ENCODE measurements at places on chromosomes 11 and 22. TPM values are rescaled to one million over a fixed set of nuclear protein-coding genes. Genes with fewer than 3 reads are reported as not detected.

GPHA2 gene
- total RNA-seq, result not detected

CASP5 gene
- not detected for total RNA-seq

CD3D gene
- total RNA-seq, result not detected

GRCh38 chr11:10655943-10656576 is 37.5 kb downstream of the IRAG1 start:
- no peaks in the 10 kb centered on the region for H3K36me3 ChIP-seq
- DNase-seq, result no peak
- H3K27ac ChIP-seq, result peak overlapping the region; percentile 97
- H3K4me1 ChIP-seq, result peaks cover 87% of the 10 kb centered on the region
- no peaks in the 10 kb centered on the region for H3K27me3 ChIP-seq

PNPLA3 gene
- 3.0 TPM for total RNA-seq

OR5A1 gene
- not detected for total RNA-seq

DNA sequence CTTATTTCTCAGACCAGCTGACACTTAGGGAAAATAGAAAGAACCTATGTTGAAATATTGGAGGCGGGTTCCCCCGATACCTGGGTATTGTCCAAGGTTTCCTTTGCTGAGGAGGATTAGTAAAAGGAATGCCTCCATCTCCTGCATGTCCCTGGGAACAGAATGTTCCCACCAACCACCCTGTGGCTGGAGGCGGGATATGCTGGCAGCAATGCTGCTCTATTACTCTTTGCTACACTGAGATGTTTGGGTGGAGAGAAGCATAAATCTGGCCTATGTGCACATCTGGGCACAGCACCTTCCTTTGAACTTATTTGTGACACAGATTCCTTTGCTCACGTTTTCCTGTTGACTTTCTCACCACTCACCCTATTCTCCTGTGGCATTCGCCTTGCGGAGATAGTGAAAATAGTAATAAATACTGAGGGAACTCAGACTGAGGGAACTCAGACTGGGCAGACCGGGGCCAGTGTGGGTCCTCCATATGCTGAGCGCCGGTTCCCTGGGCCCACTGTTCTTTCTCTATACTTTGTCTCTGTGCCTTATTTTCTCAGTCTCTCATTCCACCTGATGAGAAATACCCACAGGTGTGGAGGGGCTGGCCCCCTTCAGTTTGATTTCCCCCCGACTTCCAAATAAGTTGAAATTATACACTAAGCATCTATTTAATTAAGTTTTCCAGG is 32.1 kb downstream of the IGLL1 start:
- no peaks in the 10 kb centered on the region for H3K4me1 ChIP-seq
- H3K27ac ChIP-seq, result no peak overlapping the region
- H3K27me3 ChIP-seq, result peaks cover 21% of the 10 kb centered on the region
- DNase-seq, result no peak
- no peaks in the 10 kb centered on the region for H3K36me3 ChIP-seq
- no peak overlapping the region for H3K4me3 ChIP-seq

DNA sequence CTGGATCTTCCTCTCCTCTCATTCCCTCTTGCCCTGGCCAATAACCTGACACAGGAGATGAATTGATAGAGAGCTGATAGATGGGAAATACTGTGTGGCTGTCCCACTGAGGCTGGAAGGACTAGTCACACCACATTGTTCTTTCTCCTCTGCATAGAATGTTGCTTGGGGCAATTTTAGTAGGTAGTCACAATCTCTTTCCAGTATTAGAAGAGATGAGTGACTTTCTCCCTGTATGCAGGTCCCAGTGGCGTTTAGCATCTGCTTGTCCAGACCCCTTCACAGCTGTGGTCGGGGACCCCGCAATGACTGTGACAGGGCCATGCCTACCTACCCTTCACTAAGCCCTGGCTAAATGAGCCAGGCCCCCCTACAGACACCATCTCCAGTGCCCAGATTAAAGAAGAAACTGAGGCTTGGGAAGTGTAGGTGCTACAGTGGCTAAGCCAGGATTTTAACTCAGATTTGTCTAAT is 24.0 kb upstream of the P2RY2 start:
- H3K4me3 ChIP-seq, result no peak overlapping the region
- peaks cover 2% of the 10 kb centered on the region for H3K27me3 ChIP-seq
- no peaks in the 10 kb centered on the region for H3K36me3 ChIP-seq

GRCh38 chr11:60710482-60710881 is 11.1 kb downstream of the MS4A8 start:
- no peak overlapping the region for H3K4me3 ChIP-seq
- peaks cover 4% of the 10 kb centered on the region for H3K27me3 ChIP-seq
- no peaks in the 10 kb centered on the region for H3K36me3 ChIP-seq
- no peaks in the 10 kb centered on the region for H3K4me1 ChIP-seq
- no peak overlapping the region for H3K27ac ChIP-seq

- H3K27ac ChIP-seq, result no peak overlapping the region
- H3K36me3 ChIP-seq, result no peaks in the 10 kb centered on the region
- H3K4me3 ChIP-seq, result no peak overlapping the region
- H3K4me1 ChIP-seq, result no peaks in the 10 kb centered on the region
These were observed 132.1 kb upstream of the BLID start for GRCh38 chr11:122248131-122248530.

DNA sequence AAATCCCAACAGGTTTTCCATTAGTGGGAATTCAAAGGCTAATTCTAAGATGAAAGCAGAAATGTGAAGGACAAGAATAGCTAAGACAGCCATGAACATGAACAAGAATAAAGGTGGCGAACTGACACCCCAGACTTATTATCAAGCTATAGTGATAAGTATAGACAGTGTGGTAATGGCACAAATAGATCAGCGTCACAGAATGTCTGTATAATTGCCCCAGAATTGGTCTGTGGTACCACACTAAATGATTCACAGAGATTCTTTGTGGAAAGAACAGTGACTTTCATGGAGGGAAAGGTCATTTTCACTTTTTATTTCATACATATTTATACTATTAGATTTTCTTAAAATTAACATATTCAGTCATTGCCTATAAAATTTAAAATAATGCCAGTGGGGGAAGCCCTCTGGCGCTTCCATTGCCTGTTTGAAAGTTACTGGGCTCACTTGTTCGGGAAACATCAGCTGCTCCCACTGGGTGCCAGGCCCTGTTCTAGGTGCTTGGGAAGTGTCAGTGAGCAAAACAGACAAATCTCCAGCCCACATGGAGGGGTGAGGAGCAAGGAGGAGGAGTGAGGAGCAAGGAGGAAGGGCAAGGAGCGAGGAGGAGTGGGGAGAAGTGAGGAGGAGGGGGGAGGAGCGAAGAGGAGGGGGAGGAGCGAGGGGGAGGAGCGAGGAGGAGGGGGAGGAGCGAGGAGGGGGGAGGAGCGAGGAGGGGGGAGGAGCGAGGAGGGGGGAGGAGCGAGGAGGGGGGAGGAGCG is 11.3 kb upstream of the NLRP6 start:
- peaks cover 6% of the 10 kb centered on the region for H3K4me1 ChIP-seq
- peak; percentile 51 for DNase-seq
- no peak overlapping the region for H3K4me3 ChIP-seq
- H3K27ac ChIP-seq, result no peak overlapping the region
- H3K36me3 ChIP-seq, result no peaks in the 10 kb centered on the region

GRCh38 chr22:47355776-47356510 is 593.5 kb downstream of the TBC1D22A start:
- no peak overlapping the region for H3K4me3 ChIP-seq
- H3K27ac ChIP-seq, result no peak overlapping the region
- no peaks in the 10 kb centered on the region for H3K4me1 ChIP-seq
- H3K27me3 ChIP-seq, result no peaks in the 10 kb centered on the region

GRCh38 chr11:88535916-88536547 is 198.5 kb upstream of the CTSC start:
- H3K4me1 ChIP-seq, result peaks cover 29% of the 10 kb centered on the region
- peak overlapping the region; percentile 69 for H3K27ac ChIP-seq
- no peak for DNase-seq

IL10RA gene
- not detected for total RNA-seq

ARFGAP3 gene
- 61.0 TPM for total RNA-seq

DDIAS gene
- total RNA-seq, result 2.5 TPM

AQP11 gene
- total RNA-seq, result 0.76 TPM

GRCh38 chr11:69416143-69416515 is 65.3 kb upstream of the LINC01488 start:
- H3K27ac ChIP-seq, result no peak overlapping the region
- H3K4me1 ChIP-seq, result peaks cover 30% of the 10 kb centered on the region
- no peak overlapping the region for H3K4me3 ChIP-seq
- no peaks in the 10 kb centered on the region for H3K36me3 ChIP-seq

- no peak overlapping the region for H3K4me3 ChIP-seq
- H3K27ac ChIP-seq, result no peak overlapping the region
- H3K36me3 ChIP-seq, result no peaks in the 10 kb centered on the region
- H3K27me3 ChIP-seq, result peaks cover 26% of the 10 kb centered on the region
These were observed 42.1 kb upstream of the ALX4 start for GRCh38 chr11:44351898-44352498.

DNA sequence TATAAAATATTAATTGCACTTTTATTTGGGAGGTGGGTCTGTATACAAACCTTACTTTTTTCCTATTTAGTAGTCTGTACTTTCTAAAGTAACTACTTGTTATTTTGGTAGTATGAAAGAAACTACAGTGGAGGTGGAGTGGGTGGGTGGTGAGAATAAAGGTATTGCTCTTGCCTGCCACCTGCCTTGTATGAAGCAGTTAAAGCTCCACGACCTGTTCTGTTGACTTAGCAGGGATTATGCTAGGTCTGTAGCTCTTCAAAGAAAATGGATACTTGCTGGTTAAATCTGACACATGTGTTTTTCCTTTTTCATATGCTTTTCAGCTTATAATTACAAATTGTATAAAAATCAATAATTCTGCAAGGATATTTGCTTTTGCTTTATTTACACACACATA is 111.9 kb downstream of the EHF start:
- DNase-seq, result no peak
- H3K36me3 ChIP-seq, result peaks cover 61% of the 10 kb centered on the region
- H3K4me1 ChIP-seq, result peaks cover 3% of the 10 kb centered on the region

KLHL35 gene
- 2.3 TPM for total RNA-seq

DNA sequence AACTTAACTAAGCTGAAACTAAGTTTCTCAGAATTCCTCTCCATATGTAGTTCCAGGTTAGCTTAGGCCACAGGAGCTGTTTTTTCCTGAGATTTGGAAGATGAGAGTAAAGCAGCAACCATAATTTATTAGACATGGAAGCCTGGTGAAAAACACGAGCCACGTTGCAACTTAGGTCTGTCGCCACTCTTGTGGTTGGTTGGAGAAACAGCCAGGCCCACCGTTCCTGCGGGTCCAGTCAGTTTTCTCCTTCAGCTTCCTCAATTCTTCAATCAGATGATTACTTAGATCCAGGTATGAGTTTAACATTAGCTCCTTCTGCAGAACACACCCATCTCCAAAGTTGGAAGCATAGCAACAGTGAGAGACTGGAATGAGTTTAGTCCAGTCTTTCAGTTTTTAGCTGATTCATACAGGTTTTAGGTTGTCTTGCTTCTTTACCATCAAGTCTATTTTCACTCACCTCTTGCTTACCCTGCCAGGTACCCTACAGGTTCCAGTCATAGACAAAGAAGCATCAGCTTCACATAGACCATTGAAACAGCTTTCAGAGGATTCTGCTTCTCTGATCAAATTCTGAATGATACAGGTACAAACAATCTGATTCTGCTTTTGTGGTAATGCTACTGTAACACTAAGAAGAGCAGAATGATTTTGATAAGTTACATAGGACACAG is 18.6 kb downstream of the CASP12 start:
- H3K4me1 ChIP-seq, result no peaks in the 10 kb centered on the region
- H3K4me3 ChIP-seq, result no peak overlapping the region
- DNase-seq, result no peak

ARHGAP20 gene
- 0.91 TPM for total RNA-seq

DNA sequence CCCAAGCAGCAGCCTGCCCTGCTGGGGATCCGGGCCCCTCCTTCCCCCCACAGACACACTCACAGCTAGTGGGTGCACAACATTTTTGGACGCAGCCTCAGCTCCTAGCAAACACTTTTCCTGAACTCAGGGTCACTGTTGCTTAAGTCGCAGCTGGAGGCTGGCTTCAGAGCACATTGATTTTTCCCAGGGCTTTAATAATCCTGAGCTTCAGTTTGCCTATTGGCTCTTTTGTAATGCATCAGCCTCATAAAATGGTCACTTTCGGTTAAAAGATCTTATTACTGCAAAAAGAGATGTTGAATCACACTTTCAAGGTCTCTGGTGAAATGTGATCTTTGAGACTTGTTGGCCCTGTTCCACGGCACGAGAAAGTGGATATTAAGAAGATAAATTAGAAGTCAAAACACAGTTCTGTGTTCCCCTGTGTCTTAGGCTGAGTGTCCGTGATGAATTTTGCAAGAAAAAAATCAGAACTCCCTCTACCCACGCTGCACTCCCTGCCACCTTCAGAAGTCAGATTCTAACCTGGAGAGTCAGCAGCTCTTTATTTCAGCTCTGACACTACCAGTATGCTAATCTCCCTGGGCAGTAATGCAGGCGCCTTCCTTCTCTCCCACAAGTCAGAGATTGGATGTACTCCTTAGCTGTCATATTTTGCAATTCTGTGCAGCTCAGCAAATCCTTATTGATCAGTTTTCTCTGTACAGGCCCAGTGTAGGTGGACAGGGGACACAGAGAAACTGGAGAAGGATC is 158.2 kb upstream of the E2F8 start:
- peaks cover 3% of the 10 kb centered on the region for H3K27me3 ChIP-seq
- H3K4me3 ChIP-seq, result no peak overlapping the region

DNA sequence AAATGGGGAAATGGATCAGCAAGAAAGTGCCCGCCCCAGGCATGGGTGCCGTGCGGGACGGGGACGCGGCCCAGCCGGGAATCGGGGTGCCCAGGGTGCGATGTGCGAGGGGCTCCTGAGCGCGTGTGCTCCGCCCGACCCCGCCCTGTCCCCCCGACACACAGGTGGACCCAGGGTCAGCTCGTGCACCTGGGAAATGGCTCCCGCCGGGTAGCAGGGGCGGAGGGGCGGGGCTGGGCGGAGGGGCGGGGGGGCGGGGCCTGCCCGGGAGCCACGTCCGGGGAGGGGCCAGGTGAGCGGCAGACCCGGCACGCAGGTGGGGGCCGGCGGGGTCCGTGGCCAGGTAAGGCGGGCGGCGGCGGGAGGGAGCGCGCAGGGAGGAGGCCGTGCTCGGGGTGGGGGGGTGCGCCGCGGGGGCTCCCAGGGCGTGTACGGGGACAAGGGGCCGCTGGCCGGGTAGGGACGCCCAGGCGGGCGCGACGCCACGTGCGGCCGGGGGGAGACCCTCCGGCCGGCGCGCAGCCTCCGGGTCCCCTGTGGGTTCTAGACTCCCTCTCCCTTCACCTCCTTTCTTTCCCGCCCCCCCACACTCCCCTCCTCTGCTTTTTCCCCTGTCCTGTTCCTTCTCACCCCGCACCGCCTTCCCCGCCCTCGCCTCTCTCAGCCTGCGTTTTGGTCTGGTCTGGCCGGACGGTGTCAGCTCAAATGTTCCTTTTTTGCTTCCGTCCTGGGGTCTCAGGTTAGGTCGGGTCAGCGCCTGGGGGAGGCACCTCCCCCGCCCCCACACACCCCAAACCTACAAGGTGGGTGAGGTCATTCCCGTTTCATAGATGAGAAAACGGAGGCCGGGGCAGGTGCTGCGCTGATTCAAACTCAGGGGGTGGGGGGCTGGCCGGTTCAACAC is at the start of gene ARHGAP8:
TSS of gene ARHGAP8 (plus strand) at position 291 of the 904 bp plus-strand sequence. CDS start 33,953 bp downstream, outside the sequence.
- peaks cover 4% of the 10 kb centered on the region for H3K4me1 ChIP-seq
- no peaks in the 10 kb centered on the region for H3K36me3 ChIP-seq
- H3K27me3 ChIP-seq, result peaks cover 53% of the 10 kb centered on the region
- H3K27ac ChIP-seq, result no peak within 1 kb of the TSS
- no peak for DNase-seq
- H3K4me3 ChIP-seq, result peak within 1 kb of the TSS; percentile 4

SLC15A3 gene
- 11.6 TPM for total RNA-seq

Measured in osteocyte (in vitro differentiated cells).